ENCODE measurements at places on chromosomes 13 and 19.

DNA sequence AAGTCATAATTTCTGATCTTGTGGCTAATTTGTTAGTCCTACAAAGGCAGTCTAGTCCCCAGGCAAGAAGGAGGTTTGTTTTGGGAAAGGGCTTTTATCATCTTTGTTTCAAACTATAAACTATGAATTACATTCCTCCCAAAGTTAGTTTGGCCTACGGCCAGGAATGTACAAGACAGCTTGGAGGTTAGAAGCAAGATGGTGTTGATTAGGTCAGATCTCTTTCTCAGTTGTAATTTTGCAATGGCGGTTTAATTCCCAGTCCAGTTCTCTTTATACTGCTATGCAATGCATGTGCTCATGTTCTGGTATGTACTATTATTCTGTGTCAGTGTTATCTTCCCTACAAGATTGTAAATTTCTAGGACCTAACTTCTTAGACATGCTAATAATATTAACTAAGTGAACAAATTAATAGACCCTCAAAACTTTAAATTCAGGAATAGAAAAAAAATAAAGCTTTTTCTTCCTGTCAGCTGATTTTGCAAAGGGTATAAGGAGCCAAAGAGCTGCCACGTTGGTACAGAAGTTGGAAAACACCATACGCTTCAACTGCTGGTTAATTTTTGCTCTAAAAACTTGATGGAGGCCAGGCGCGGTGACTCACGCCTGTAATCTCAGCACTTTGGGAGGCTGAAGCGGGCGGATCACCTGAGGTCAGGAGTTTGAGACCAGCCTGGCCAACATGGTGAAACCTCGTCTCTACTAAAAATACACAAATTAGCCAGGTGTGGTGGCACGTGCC, 1.3 kb upstream of the DNAJC15 start:
- DNase-seq = no peak

GRCh38 chr19:55443824-55444480, 852 bp upstream of the SHISA7 start:
- DNase-seq = no peak

- peak; percentile 91 for DNase-seq
Observed at GRCh38 chr13:99386911-99387788, 80.0 kb upstream of the GPR183 start.

DNA sequence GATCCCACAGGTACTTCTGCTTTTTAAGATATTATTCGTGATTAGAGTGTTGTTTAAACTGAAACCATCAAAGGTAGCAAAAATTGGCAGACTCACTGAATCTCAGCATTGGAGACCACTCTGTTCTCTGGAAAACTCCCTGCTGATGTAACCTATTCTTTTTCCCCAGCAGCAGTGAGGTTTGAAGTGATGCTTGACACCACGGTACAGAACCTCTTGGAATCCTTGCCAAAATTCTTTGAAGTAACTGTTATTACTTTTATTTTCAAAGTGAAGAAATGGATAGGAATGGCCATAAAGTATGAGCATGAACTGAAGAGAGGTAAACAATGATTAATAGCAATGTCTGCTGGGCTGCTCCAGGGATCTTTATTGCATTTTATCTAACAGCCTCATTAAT, 66.4 kb upstream of the KL start:
- DNase-seq = no peak

DNA sequence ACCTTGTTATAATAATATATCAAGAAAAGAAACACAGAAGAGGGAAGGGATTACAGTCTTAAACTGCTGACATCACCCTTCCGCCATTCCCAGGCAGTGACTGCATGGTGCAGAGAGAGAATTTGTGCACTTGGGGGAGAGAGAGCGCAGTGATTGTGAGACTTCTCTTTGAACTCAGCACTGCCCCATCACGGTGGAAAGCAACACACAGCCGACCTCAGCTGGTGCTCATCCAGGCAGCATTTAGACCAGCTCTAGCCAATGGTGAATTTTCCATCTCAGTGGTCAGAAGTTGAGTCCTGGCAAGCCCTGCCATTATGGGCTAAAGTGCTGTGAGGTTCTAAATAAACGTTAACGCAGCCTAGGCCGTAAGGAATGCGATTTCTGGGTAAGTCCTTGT, 1681.5 kb downstream of the EFNB2 start:
- no peak for DNase-seq

- no peak for DNase-seq
Observed at GRCh38 chr13:109348519-109349258, 437.7 kb downstream of the IRS2 start.

GRCh38 chr19:14442891-14443631, 10.0 kb downstream of the PKN1 start:
- no peak for DNase-seq

- DNase-seq = no peak
Observed at GRCh38 chr13:78868991-78869390, 210.0 kb upstream of the OBI1 start.

DNA sequence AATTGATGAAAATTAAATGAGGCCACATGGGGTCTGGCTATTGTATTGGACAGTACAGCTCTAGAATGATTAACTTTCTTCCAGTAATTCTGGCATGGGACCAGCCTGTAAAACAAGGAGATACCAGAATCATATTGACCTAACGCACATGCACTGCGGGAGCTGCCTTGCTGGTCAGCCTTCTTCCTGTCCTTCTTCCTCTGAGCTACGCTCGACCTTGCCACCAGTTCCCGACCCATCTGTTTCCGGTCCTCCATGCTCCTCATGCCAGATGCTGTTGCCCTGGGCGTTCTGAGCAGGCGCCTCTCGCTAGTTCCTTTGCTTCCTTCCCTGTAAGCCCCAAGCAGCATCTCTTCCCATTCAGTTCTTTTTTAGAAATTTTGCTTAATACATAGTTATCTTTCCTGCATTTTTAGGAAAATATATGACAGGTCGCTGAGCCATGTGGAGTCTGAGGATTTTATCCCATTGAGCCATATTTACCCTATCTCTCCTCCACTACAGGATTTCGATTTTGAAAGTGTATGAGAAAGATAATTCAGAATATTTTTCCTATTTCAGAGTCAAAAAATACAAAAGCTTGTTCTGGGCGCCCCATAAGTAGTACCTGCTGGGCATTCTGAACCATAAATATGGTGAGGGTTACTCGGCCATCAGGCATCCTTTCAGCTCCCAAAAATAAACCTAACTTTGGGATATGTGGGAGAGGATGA, 38.6 kb downstream of the TNFRSF19 start:
- no peak for DNase-seq

- DNase-seq = no peak
Observed at GRCh38 chr19:14000691-14001375, 5.3 kb downstream of the RFX1 start.

DNA sequence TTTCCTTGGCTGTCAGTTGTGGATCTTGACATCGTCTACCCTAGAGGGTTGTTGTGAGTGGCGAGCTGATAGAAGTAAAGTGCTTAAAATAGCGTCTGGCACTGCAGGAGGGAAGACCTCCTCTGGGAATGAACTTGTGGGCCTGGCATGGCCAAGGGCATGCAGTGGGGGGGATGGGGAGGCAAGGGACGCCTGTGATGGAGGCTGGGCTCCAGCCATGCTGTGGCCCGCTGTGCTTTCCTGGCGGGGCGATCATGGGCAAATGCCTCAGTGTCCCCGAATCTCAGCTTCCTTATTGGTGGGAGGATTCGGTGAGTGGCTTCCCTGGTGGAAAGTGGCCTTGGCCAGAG, 10.7 kb downstream of the CARM1 start:
- DNase-seq = no peak

- no peak for DNase-seq
Observed at GRCh38 chr19:51242881-51243630, 7.8 kb upstream of the SIGLECL1 start.

GRCh38 chr13:110583178-110583865, 21.8 kb upstream of the RAB20 start:
- DNase-seq = no peak

- DNase-seq = no peak
Observed at GRCh38 chr19:40755248-40755624, 4.2 kb downstream of the SNRPA start.

GRCh38 chr13:98299235-98299965, 122.3 kb upstream of the RNF113B start:
- DNase-seq = no peak

DNA sequence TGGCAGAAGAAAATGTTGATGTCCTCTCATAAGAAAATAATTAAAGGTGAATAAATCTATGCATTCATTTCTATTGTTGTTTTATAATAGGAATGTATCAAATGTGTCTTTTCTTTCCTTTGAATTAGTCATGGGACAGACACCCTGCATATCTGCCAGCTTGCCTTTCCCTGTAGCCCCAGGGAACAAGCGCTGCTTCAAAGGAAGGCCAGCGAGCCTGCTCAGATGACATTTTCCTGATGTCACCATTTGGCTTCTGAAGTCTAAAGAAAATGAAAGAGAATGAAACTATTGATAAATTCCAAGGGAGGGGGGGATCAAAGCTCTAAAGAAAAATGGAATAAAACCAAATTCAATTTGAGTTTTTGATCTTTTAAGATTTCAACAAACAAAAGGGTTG, 574.8 kb downstream of the IRS2 start:
- no peak for DNase-seq

DNA sequence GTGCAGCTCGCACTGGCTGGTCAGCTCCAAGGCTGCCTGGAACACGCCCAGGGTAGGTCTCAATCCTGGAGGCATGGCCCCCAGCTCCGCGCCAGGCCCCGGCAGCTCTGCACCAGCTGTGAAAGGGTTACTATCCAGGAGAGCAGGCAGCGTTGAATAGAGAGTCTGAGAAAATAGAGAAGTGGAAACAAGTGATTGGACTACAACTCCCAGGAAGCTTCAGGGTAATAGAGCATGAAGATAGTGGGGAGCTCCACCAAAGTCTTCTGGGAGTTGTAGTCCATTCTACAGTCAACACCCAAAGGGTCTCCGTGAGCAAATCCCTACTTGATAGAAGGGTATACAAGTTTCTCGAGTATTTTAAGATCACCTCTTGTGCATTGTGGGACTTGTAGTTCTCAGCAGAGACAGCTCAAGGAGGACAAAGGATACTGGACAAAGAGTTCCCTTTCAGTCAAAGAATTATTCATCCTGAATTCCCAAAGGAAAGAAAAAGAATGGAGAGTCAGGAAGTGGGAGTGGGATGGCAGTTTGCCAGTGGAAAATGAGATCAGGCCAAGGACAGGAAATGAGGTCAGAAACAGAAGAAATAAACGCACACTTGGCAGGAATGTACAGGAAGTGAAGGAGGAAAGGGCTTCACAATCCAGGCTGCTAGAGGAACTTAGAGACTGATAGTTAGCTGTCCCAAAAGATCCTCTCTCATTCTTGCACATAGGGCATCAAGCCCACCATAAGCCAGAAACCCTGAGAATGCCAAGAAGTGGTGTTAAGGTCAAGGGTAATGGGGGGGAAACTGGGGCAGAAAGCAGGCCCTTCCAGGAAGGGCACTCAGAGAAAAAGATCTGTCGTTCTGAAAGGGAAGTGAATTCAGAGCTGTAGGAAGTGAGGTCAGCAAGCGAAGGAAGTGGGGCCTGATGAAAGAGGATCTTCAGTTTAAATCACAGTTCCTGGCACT, 5.5 kb upstream of the MAMSTR start:
- DNase-seq = no peak

DNA sequence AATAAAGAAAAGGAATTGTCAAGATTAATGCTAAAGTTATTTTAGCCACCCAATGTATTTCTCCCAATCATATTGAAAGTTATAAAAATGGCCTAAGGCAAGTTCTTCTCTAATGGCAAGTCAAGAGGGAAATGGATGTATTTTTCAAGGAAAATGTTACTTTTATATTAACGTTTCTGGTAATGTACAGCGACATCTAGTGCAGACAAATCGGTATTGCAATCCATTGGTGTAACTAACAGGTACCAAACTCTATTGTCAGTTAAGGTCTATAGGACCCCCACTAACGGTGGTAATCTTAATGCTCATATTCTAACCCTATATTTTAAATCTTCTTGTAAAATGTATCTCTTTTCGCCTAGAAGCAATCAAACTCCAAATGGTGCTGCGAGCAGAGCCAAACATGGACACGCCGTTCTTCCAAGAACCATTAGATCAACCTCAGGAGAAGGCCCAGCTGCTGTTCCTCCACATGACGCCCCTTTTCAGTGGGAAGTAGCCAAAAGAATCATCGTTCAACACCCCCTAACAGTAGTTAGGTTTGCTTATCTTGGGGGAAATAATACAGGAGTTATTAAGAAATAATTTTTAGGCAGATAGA, 98.5 kb upstream of the PABPC3 start:
- DNase-seq = no peak

DNA sequence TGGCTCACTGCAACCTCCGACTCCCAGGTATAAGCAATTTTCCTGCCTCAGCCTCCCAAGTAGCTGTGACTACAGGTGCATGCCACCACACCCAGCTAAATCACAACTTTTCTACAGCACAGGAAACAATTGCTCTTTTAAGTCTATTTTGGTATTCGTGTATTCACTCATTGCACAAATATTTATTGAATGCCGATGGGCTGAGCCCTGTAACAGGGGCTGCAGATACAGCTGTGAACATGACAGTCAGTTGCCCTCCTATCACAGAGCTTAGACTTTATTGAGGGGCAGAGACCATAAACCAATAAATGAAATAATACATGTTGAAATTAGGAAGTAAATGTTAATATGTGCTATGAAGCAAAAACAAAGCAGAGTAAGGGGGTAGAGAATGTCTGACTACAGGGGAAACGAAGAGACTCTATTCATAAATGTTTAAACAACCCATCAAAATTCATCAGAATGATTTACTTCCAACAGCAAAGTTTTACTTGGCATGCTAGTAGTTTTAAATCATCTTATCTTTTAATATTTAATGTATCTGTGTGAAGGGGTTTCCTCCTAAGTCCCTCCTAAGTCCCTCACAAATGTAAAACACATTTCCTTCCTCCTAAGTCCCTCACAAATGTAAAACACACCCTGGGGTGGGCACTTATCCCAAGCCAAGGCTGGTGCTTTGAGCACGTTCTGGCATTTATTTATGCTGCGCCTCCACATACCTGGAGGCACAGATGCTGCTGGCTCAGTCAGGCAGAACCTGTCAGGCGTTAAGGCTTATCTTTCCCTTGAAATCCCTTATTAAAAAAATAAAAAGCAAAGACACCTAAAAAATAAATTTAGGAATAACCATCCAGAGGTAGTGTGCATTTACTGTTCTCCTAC, 140.8 kb downstream of the MIPEP start:
- DNase-seq = no peak

GRCh38 chr13:24842549-24843274, 78.7 kb downstream of the RNF17 start:
- DNase-seq = no peak

DNA sequence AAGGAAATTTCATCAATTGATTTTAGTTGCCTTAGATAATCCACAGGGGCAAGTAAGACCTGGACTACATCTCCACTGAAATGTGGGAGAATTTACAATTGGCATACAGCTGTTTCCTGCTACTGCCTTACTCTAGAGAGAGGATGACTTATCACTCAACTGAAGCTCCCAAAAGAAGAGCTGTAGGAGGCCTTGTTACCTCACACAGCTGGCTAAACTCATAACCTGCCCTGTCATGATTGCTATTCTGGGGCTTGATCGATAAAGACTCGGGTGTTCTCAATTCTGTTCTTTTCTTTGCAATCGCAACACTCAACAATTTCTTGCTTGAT, 1396.4 kb downstream of the EFNB2 start:
- no peak for DNase-seq

- no peak for DNase-seq
Observed at GRCh38 chr13:47454986-47455385, 546.1 kb downstream of the SUCLA2 start.

- DNase-seq = no peak
Observed at GRCh38 chr13:28606466-28606865, 52.5 kb upstream of the POMP start.

Data from activated CD8-positive, alpha-beta memory T cell treated with anti-CD3 and anti-CD28 coated beads, Interleukin-2, amount 50 U/mL, for 4 hours (primary cell).